ENCODE measurements at places on chromosomes 12 and 14.

DNA sequence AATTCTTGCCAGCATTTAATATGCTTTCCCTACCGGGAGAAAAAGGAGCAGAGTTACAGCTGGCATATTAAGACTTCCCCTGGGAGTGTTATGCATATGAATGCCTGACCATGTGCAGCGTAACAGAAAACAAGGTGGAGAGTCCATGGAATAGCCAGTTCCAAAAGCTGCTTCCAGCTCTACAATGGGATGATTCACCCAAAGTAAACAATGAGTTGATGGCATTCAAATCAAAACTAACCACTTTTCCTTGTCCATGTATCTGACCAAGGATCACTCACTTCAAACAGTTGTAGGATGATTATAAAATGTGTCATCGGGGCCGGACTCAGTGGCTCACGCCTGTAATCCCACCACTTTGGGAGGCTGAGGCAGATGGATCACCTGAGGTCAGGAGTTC lies 48.1 kb upstream of the BICDL1 start:
- DNase-seq: no peak

DNA sequence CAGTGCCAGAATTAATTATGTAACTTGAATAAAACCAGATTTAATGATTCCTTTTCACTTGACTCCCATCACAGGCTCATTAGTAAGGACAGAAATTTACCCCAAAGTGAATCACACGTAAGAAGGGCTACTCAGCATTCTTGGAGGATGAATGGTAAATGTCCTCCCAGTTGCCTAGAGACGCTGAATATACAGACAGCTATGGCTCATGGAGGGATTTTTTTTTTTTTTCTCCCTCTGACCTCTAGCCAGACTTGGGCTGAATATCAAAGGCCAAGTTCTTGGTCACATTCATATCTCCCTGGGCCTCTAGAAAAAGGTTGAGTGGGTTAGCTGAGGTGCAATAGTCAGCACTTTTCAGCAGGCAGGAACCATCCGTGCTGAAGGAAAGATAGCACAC lies 77.5 kb downstream of the PHLDA1 start:
- no peak for DNase-seq

- no peak for DNase-seq
Observed at GRCh38 chr14:101201535-101202151, 298.1 kb upstream of the RTL1 start.

GRCh38 chr14:70366911-70367310 lies 7.4 kb upstream of the COX16 start:
- DNase-seq: no peak

- no peak for DNase-seq
Observed at GRCh38 chr12:3003357-3003992, 44.3 kb downstream of the TEAD4 start.

DNA sequence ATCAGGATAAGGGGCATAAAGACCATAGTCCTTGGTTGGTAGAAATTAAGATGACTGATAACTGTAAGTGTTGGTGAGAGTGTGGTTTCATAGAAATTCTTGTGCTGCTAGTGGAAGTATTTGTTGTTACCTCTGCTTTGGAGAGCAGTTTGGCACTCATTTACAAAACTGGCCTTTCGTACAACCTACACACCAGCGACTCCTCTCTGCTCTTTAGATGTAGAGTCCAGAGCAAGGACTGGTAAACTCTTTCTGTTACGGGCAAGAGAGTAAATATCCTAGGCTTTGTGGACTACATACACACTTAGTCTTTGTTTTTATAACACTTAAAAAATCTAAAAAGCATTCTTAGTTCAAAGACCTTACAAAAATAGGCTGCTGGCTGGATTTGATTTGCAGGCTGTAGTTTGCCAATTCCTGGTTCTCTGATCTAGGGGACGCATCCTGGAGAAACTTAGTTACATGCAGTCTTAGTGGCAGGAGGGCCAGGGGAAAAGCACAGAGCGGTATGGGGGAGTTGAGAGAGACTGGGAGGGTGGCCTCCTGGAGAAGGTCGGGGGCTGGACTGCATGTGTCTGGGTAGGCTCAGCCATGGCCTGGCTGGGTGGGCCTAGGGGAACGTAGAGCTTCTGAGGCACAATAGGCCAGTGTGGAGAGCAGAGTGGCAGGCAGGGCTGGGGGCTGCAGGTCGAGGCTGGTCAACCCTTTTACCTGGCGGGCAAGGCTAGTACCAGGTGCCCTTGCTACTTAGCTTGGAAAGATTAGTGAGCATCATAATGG lies 55.3 kb upstream of the AMN start:
- DNase-seq: no peak
